ENCODE measurements at places on chromosomes 3 and 15. TPM values are rescaled to one million over a fixed set of nuclear protein-coding genes. Genes with fewer than 3 reads are reported as not detected.

- DNase-seq = no peak
These were observed 581.1 kb upstream of the GBE1 start for GRCh38 chr3:82342521-82342920.

METTL6 gene
- total RNA-seq = 20.0 TPM

DNA sequence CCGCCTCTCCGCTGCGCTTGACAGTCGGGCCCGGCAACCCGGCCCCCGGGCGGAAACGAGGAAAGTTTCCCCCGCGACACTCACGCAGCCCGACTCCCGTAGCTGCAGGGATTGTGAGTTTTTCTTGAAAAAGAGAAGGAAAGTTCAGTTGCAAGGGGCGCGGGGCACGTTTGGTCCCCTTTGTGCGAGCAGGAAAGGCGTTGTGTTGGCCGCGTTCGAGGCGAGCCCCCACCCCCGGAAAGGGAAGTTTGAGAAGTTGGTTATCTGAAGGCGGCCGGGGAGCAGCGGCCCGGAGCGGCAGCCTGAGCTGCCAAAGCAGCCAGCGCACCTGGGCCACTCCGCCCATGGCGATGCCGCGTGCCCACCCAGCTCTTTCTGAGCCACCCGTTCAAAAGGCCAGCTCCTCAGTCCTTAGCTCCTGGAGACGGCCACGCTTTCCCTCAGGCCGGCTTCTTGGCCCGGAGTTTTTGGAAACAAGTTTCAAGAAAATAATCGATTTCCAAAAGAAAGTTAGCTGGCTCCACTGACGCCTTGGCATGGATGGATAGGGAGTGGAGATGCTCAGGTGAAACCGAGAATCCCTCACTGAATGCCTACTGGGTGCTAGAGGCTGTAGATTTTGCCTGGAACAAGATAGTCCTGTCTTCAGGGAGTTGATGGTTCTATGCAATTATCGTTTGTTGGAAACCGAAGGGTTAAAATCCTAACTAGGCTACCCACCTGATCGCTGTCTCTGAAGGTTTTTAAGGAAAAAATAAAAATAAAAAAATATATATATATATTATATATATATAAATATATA, 832 bp downstream of the TGFBR2 start:
- no peak for DNase-seq

DNA sequence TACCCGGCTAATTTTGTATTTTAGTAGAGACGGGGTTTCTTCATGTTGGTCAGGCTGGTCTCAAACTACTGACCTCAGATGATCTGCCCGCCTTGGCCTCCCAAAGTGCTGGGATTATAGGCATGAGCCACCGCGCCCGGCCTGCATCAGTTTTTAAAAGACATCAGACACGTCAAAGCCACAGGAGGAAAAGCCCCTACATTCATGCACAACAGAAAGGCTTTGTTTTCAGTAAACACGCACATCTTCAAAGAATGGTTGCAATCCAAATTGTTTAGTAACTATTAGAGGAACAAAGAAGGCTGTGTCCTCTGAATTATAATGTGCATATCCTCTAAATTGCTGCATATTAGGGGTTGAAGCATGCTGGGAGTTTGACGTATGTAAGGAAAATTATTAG, 53.3 kb downstream of the BTD start:
- DNase-seq = no peak

DNA sequence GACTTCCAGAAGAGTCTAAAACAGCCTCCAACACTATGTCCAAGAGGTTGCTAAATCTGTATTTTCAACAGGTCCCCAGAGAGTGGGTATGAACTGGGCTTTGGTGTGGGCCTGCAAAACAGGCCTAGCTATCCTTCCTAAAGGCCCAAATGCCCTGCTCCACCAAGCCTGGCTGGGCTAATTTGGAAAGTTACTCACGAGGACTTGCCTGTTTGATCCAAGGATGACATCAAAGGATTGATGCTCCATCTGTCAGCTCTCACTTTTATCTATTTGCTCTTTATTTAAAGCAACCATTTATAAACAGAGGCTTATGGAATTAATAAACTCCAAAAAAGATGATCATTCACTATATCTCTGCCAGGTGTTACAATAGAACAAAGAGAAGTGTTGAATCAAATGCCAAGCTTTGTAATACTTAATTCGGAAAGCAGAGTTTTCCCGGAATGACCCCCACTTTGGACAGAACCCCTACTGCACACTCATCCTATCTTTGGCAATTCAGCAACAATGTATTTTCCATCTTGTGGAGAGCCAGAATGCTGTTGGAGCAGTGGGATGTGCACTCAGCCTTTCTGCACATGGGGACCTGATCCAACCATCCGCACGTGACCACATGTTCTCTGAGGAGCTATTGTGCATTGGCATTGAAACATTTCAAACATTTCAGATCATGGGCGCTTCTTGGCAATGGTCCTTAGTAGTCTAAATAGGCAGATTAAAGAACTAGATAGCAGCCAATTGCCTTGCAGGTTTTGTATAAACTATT, 163.3 kb upstream of the THBS1 start:
- no peak for DNase-seq

IMPG2 gene
- total RNA-seq = 0.08 TPM

DNA sequence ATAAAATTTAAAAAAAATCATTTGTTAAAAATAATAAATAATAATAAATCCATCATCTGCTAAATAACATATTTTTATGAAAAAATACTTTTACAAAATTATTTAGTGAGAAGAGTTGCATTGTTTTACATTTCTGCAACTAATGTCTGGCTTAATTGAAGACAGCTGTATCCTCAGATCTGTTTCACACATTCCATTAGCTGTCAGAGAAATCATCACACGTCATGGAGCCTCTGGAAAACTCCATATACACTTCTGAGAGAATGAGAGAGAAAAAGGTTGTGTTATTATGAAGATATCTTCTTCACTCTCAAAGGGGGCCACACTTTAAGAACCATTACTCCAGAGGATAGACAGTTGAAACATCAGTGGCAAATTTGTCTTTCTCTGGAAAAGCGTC, 40.8 kb downstream of the CMSS1 start:
- no peak for DNase-seq

KNG1 gene
- total RNA-seq = not detected

- no peak for DNase-seq
These were observed 97.0 kb downstream of the TNIK start for GRCh38 chr3:171363202-171363601.

GOLGA8S gene
- 0.11 TPM for total RNA-seq

EIF4E3 gene
- 14.3 TPM for total RNA-seq

DNA sequence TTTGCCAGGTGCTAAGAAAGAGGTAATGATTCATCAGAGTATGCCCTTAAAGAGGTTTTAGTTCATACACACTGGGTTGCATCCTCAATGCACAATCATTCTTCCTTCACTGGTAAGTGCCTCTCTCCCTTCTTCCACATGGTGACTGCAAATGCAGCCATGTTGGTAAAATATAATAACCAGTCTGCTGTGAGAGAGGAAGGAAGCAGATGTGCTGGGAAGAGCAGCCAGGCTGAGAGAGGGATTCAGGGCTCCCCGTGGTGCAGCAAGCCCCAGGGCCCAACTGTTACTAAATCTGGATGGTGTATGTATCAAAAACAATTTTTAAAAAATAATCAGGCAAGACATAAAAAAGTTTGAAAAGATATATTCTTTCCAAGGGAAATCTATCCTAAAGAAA, 498.1 kb downstream of the MAGI1 start:
- DNase-seq = no peak

SAMMSON gene
- not detected for total RNA-seq

GRCh38 chr3:10259798-10260197, 11.5 kb downstream of the TATDN2 start:
- DNase-seq = no peak

DNA sequence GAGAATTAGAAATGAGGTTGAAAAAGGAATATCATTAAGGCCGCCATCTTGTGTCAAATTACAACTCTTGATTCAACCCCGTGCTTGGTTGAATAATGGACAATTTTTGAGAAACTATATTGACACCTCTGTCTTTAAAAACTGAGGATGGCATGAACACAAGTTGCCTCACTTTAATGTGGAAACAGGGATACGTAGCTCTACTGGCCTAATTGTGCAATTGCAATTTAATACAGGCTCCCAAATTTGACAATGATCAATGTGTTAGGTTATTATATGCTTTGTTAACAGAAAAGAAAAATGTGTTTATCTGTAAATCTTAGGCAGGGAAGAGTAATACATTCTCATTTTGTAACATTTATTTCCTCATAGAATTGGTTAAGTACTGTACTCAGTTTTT, 77.1 kb upstream of the MCTP2 start:
- no peak for DNase-seq

DNA sequence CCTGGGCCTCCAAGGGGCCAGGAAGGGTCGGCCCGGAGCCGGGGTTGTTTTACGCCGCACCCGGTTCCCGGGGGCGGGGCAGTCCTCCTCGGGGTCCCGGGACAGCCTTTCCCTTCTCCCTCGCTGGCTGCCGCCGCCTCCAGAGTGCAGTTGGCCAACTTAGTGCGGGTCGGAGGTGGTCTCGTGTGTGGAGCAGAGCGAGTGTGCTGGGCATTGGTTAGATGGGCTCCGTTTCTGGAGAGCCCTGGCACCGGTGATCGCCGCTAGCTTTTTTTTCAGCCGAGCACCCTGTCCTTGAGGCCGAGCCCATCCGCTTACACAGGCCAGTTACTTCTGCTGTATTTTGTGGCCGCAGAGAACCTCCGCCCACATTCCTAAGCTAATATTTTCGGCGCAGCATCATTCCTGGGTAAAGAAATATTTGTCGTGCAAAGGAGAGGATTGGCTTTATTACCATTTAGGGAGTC, 585 bp downstream of the KIF23 start:
- no peak for DNase-seq

DNA sequence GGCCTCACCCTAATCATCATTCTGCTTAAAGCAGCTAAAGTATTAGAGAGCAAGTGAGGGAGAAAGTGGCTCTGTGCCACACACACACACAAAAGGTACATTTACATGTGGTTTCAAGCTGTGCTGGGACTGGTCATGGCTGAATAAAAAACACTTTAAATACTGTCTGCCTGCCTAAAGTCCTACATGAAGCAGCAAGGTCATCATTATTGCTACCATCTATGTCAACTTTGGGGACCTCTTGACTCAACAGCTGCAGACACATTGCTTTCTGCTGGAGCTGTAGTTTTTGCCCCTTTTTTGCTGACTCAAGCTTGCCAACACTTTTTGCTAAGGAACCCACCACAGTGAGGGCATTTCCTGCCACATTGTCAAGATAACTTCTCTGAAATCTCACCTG, 1237.9 kb downstream of the ROBO2 start:
- DNase-seq = no peak

DNA sequence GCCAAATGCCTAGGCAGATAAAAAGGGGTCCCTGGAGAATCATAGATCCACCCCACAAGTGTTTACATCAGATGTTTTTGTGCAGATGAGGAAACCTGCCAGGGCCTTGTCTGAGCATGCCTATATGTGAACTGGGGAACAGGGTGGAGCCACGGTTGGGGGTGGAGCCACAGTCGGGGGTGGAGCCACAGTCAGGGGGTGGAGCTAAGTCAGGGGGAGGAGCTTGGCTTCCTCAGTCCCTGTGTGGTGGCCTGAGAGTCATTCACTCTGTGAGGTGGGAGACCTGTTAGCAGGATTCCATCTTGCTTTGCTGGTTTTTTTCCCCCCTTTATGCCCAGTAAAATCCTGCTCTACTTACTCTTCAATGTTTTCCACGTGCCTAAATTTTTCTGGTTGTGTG, 57.8 kb upstream of the TGFBR2 start:
- no peak for DNase-seq

CLCN2 gene
- 13.7 TPM for total RNA-seq

GRCh38 chr3:54069961-54070360, 52.4 kb upstream of the CACNA2D3 start:
- no peak for DNase-seq

- DNase-seq = no peak
These were observed 1.7 kb upstream of the SNRPA1 start for GRCh38 chr15:101296418-101297405.

IL17RD gene
- total RNA-seq = 48.9 TPM

GRCh38 chr15:27500206-27500605, 529.2 kb downstream of the GABRG3 start:
- no peak for DNase-seq

DNA sequence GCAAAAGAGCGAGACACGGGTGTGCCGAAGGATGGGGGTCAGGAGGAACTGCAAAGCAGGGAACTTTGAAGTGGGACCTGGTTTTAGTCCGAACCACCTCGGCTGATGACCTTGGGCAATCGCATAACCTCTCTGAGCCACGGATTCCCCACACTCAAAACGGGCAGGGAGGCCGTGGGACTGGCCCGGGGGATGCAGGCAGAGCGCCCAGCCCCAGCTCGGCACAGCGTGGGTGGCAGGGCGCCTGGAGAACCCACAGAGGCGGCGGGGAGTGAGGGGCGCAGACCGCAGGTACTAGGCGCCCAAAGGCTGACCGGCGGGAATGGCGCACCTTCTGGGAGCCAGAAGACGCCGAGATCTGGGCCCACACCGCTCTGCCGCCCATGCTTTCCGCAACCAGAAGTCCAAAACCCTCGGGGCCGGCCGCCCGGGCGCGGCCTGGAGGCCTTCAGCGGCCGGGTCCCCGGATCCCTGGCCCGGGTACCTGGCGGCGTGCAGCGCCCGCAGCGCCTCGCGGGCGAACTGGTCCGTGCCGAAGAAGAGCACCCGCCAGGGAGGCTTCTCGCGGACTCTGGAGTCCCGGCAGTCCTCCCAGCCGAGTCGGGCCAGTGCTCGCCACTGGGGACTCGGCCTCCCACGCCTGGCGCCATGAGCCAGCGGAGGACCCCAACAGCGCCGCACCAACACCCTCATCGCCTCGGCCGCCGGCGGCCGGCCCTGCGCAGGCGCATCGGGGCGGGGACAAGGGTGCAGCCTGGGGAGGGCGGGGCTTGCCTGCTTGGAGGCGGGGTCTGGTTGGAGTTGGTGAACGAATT, at the start of gene MTFMT:
Gene MTFMT (minus strand): TSS at position 719 of the 815 bp plus-strand sequence. CDS start 26 bp downstream, at position 693.
- peak; percentile 98 for DNase-seq

DNA sequence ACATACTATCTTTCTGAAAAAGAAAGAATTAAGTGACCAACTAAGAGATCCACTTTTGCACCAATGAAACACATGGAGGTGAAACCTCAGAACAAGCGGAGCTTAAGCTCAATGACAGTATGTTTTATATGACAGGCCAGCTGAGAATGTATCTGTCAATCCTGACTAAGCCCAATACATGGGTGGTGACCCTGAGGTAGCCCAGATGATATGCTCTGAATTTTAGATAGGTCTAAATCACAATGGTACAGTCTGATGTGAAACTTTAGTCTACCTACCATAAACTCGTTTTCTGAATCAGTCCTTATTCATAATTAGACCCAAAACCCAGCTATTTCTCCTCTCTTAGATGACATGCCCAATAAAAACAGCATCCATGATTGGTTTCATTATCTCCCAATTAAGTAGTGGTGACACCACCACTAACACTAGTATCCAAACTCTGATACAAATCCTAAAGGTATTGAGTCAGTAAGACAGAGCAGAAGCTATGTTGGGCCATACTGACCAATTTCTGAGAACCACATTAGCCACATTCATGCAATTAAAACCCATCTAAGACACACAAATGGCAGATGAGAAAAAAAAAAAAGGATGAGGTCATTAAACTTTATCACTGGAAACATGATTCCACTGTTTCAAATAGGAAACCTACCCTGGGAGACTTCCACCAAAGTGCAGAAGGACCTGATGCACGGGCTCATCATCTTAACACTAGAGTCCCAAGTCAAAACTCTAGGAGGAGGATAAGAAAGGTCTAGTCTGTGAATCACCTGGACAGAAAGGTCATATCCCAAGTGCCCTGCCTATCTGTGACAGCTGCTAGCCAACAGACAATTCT, 20.6 kb downstream of the CMTM6 start:
- DNase-seq = no peak

- DNase-seq = no peak
These were observed 17.0 kb upstream of the PPM1L start for GRCh38 chr3:160739079-160739478.

Data from H1 (cell line).